ENCODE measurements at places on chromosomes 6 and 20.

- no peak for DNase-seq
Measured at GRCh38 chr20:57743450-57744095, 33.8 kb upstream of the PMEPA1 start.

- DNase-seq = no peak
Measured at GRCh38 chr6:133814797-133815196, 74.1 kb upstream of the TCF21 start.

- DNase-seq = no peak
Measured at GRCh38 chr20:37439223-37439933, 81.7 kb upstream of the NNAT start.

DNA sequence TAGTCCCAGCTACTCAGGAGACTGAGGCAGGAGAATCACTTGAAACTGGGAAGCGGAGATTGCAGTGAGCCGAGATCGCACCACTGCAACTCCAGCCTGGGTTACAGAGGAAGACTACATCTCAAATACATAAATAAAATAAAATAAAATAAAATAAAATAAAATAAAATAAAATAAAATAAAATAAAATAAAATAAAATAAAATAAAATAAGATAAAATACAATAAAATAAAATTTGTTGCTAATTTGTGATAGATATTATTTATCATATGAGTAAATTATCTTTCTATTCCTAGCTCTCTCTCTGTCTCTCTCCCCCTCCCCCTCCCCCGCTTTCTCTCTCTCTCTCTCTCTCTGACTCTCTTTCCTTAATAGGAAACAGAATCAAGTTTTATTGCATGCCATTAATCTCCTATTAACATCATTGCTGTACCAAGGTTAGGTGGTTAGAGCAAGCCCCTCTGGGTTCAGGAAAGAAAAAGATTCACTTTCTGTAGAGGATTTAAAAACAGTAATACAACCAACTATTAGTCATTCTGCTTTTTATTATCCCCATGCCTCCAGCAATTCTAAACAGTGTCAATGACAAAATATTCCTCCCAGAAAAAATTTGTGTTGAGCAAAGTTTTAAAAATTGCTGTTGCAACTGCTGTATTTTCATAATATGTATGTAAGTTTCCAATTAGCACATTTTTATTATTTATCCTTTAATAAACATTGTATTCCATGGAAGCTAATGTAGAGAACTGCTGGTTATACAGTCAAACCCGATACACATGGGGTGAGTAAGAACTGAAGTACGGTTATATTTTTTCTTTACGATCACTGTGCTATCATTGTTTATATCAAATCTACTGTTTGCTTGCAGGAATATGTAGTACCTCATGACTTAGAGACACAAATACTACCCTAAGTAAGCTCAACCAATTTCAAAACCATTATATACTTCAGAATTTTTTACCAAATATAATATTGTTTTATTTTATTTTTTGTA, 22.1 kb downstream of the BMP5 start:
- no peak for DNase-seq

- DNase-seq = peak; percentile 0
Measured at GRCh38 chr6:134822920-134823709, 126.8 kb downstream of the ALDH8A1 start.

DNA sequence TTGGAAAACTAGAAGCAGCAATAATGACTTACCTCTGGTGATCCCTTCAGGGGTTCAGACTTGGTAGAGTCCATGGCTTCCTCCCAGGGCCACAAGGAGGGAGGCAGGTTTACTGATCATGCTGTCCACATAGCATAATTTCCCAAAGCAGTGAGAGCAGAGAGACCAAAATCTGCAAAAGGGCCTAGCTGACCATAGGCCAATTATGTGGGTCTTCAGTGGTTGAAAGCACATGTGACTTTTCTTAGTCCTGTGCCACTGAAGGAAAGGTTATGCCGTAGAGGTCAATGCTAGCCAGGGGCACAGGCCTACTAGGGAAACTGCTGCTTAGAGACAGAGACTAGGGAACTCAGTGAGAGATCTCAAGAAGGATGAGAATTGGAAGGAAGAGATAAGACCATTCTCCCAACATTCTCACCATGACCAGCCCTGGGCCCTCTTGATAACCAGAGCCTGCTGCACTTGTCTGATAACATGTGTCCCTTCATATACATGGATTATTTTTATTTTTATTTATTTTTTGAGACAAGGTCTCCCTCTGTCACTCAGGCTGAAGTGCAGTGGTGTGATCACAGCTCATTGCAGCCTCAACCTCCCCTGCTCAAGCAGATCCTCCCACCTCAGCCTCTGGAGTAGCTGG, 2.0 kb upstream of the GTPBP2 start:
- no peak for DNase-seq

- DNase-seq = no peak
Measured at GRCh38 chr6:75855052-75855451, 106.0 kb downstream of the MYO6 start.

DNA sequence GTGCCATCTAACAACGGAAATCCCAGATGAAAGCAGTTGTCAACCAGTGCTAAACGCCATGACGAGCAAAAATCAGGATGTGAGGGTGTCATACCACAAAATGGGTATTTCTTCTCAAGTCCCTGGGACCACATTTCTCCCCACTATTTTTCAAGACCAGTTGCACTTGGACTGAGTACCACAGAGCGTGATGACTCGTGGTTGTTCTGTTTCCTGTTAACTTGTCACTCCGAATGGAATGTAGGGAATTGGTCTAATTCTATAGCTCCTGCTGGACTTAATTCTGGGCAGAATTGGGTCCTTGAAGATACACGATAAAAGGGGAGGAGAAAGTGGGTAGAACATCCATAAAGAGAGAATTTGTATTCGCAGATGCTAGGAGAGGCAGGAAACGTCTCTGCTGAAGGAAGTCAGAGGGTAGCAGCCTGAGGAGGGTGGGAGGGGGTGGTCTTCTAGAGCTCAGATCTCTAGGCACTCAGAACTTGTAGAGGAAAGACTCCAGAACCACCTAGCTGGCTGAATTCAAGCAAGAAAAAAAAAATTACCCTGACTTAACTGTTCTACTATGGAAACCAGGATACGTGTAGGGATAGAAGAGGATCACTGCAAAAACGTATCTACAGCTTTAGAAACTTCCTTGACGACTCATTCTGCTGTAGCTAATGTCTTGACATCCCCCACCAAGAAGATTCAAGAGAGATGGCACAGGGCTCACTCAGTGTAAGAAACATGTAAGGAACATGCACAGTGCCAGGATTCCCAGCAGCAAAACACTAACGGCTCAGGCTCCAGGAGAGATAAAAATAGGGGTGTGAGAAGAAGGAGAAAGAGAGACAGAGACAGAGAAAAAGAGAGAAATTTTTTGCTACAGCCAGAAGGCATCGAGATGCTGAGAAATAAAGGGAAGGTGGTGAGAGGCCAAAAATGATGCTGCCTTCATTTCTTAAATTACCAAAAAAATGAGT, 494.7 kb downstream of the CD83 start:
- DNase-seq = no peak

- no peak for DNase-seq
Measured at GRCh38 chr20:41443691-41444090, 77.1 kb upstream of the EMILIN3 start.

- DNase-seq = no peak
Measured at GRCh38 chr20:31948008-31948407, 3.8 kb downstream of the PDRG1 start.

- no peak for DNase-seq
Measured at GRCh38 chr20:42920776-42921175, 268.9 kb downstream of the PTPRT start.

DNA sequence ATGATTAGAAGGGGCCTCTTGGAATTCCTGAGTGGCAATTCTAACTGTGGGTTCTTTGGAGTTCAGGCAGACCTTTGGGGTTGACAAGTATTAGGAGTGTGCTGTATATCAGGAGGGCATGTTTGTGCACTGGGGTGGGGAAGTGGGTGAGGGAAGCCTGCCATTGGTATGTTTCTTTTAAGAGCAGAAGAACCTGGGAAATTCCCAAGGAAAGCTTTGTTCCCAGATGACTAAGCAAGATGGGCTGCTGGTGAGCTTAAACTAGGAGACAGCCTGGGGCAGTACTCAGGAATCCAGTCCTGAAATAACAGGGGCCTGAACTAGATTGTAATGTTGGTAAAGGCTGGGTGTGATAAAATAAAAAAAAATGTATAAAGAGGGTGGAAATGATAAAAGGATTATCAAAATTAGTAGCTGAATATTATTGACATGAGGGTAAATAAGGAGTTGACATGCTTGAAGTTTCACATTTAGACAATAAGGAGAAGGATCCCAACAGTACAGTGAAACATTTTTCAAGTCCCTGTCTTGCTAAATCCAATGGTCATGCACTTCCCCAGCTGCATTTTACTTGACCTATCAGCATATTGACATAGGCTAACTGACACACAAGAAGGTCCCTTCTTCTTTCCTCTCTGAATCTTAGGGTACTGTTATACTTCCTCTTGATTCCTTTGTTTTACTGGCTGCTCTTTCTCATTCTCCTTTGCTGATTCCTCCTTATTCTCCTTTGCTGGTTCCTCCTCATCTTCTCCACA, 18.4 kb upstream of the IFNGR1 start:
- DNase-seq = no peak

DNA sequence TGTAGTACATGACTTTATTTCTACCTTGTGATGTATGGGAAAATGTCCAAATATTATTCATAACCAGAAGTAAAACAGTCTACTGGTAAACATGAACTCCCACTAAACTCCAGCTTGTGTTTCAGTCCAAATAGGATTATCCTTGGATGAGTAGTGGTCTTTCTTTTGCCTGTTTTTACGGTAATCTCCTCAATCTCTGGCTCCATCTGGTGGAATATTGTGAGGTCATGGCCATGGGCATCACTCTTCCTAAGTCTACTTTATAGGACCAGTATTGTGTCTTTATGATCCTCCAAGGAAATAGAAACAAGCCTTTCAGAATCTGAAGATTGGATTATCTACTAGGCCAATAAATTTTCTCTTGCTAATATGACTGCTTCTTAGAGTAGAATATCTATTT, 505.0 kb downstream of the BMP2 start:
- DNase-seq = no peak

DNA sequence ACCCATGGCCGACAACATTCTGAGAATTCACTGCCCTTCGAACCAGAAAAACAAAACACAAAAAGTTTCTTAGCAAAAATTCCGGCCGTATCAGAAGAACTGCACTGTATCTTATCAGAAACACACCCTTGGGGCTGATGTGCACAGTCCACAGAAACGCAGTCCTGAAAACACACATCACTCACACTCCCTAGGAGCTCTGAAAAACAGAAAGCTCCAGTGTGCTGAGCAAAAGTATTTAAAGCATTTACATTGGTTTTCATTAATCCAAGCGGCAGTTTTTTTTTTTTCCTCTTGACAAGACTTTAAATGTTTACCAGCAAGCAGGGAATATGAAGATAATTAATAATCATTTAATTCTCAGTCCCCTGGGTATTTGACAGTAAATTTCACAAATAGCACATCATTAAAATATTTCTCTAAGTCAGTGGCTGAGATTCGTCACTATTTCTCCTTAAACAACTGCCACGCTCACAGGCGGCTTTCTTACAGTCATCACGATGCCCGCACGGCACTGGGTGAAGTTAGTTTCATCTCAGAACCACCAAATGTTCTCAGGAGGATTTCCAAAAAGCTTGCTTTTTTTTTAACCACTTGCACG, 13.3 kb downstream of the NFATC2 start:
- DNase-seq = peak; percentile 55

GRCh38 chr20:45426320-45427016, 10.5 kb downstream of the PIGT start:
- no peak for DNase-seq

DNA sequence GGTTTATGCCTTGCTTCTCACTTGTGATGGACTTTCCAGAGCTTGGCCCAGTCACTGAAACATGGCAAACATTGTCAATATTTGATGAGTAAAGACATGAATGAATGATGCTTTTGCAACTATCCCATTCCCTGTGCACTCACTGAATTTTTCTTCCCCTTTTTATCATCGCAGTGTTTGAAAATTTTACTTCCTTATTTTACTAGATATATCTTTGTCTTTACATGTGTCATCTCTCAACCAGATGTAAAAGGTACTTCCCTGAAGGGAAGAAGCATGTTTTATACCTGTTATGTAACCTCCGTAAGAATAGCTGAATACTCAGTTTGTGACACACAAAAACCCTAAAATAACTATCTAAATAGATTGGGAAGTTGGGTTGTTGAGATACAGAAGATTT, 544.7 kb upstream of the FLRT3 start:
- DNase-seq = no peak

GRCh38 chr6:90695316-90695715, 108.4 kb upstream of the MAP3K7 start:
- no peak for DNase-seq

- no peak for DNase-seq
Measured at GRCh38 chr20:25053255-25054031, 4.5 kb downstream of the ACSS1 start.

- DNase-seq = no peak
Measured at GRCh38 chr6:114712129-114712662, 369.4 kb upstream of the HS3ST5 start.

GRCh38 chr6:131688286-131688685, 12.9 kb downstream of the OR2A4 start:
- DNase-seq = no peak

DNA sequence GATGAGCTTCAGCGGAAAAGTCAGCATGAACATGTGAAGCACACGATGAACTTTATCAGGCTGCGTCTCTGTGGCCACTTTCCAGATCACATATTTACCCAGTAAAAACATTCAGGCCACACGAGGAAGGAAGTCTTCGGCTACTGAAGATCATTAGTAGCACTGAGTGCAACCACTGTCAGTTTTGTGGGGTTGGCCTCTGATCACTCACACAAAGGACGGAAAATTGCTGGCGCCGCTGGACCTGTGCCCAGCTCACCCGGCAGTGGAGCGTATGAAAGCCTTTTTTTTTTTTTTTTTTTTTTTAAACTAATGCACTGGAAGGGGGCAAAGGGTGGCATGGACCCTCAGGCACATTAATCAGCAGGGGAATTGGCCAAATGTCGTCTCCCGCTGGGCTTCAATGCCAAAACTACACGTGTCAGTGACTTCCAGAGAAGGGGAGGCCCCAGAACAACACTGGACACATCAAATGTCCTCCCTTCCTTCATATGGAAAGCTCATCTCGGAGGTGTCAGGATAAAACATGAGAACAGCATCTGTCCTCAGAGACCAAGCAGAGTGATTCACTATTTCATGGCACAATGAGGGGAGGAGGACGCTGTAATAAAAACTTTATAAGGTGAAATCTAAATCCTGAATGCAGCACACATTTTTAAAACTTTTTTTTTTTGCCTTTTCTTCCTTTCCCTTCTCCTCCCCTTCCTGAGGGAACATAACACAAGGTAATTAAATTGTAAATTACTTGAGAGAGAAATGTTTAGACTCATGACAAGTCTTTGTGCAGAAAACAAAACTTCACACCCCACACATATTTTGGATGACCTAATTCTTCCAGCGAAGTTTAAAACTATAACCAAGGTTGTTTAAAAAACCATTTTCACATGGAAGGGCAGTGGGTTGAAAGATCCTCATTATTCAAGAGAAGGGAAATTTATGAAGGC, 223.4 kb downstream of the FOXC1 start:
- DNase-seq = no peak

GRCh38 chr20:21322921-21323331, 19.8 kb downstream of the XRN2 start:
- DNase-seq = no peak
